Ascending aorta (tissue), 2 donors: ENCODE measurements at places on chromosomes 3 and 15. TPM values are rescaled to one million over a fixed set of nuclear protein-coding genes. Genes with fewer than 3 reads are reported as not detected.

ATP13A5 gene
- not detected for total RNA-seq

DNA sequence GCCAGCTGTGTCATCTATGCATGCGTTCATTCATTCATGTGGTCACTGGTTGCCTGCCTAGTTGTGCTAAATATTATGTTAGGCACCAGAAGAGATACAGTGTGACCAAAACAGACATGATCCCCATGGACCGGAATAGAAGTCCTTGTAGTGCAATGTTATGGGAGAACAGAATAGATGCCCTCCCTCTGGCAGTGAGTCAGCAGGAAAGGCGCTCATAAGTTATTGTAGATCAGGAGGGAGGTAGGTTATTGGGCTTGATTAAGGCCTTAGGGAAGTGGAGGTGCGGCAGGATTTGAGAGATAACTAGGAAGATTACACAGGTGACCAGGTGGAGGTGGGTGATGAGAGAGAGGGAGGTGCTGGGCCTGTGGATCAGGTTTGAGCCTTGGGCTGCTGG lies 5.2 kb downstream of the MCTP2 start:
- no peak overlapping the region for H3K27ac ChIP-seq
- no peak overlapping the region for H3K4me3 ChIP-seq

CFAP91 gene
- total RNA-seq = 3.5 TPM

GABRR3 gene
- not detected for total RNA-seq

ZBBX gene
- not detected for total RNA-seq

DNA sequence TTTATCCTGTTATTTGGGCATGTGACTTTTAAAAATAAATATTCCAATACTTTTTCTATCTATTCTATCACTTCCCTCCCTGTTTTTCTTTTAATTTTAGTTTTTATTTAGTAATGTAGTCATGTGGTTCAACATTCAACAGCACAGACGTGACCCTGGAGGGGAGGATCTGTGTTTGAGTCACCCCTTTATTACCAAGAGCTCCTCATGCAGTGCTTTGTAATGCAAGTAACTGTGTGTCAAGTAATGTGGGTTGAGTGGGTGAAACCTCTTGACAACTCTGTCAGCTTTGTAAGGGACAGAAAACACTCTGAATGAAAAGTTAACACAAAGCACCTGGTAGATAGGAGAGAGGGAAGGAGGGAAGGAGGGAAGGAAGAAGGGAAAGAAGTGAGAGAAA lies 89.7 kb upstream of the FGF12 start:
- no peaks in the 10 kb centered on the region for H3K27me3 ChIP-seq
- H3K4me1 ChIP-seq = no peaks in the 10 kb centered on the region
- H3K27ac ChIP-seq = no peak overlapping the region
- H3K4me3 ChIP-seq = no peak overlapping the region
- H3K36me3 ChIP-seq = no peaks in the 10 kb centered on the region

GRCh38 chr3:188051801-188052168 lies 102.2 kb upstream of the LPP start:
- no peaks in the 10 kb centered on the region for H3K36me3 ChIP-seq
- peaks cover 8% of the 10 kb centered on the region for H3K4me1 ChIP-seq
- peak overlapping the region; percentile 22 for H3K4me3 ChIP-seq
- peak; percentile 89 for DNase-seq
- H3K27me3 ChIP-seq = no peaks in the 10 kb centered on the region
